ENCODE measurements at places on chromosomes 7 and 10. TPM values are rescaled to one million over a fixed set of nuclear protein-coding genes. Genes with fewer than 3 reads are reported as not detected.

DNA sequence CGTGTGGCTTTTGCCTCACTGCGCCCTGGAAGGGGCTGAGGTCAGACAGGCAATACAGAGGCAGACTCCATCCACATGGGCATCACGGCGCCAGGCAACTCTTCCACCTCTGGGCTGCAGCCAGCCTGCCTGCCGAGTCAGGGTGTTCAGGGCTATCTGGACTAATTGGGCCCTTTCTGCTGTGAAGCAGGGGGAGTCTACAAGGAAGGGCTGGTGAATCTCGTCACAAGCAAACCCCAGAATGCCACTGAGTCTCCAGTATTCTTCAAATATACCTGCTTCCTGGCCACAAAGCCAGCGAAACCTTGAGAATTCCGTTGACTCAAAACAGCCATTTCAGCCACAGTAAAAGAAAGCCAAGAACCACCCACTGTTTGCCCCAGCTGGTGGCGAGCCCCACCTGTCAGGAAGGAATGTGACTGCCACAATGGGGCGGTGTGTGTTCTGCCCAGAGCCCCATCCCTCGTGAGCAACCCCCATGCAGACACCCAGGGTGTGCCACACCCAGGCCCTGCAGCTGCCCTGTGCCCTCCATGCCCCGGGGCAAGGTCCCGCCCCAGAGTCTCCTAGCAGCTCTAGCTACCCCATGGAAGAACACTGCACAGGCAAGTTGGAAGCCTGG lies 117.3 kb downstream of the FAM53B start:
- DNase-seq, result no peak

DNA sequence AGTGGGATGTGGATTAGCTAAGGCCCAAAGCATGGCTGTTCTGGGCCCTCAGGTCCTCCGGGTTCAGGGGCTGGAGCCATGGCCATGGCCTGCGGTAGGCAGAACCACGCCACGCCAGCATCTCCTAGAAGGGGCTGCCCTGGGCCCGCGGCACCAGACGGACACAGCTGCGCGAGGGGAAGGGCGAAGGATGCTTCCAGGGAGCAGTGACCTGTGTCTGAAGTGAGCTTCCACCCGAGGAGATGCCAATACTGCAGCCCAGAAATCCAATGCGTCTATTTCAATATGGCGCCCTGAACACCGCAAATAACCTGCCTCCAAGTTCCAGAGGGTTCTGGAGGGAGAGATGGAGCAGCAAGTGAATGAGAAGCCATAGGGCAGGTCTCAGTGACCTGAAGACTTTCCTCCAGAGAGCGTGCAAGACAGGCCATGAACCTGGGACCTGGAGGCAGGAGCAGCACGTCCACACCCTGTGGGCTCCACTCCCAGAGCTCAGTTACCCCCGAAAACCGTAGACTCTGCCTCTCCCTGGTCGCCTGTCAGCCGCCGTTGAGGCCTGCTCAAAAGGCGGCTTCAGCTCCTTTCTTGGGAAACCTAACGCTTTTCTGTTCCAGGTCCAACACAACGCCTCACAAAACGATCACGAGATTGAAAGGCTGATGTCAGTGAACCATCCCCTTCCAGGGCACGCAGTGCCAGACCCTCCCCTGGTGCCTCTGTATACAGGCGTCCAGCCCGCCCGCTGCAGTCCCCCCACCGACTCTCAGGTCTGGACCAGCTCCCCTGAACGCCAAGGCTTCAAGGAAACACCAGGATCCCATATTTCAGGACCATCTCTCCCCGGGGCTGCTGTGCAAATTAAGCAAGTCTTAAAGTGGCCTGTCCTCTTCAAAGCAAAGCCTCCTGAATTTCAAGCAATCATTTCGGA lies 37.4 kb downstream of the AMZ1 start:
- no peak for DNase-seq

GRCh38 chr10:131824371-131825149 lies 76.2 kb upstream of the PPP2R2D start:
- DNase-seq, result no peak

GRCh38 chr10:71112138-71112785 lies 100.1 kb upstream of the UNC5B start:
- DNase-seq, result no peak

The RSBN1L gene
- total RNA-seq, result 58.4 TPM

GRCh38 chr7:140017034-140017433 lies 45.7 kb downstream of the PARP12 start:
- no peak for DNase-seq

The CREB5 gene
- total RNA-seq, result 53.5 TPM

GRCh38 chr10:16996530-16996964 lies 133.1 kb downstream of the CUBN start:
- no peak for DNase-seq

The UNCX gene
- total RNA-seq, result not detected

The MINDY4 gene
- total RNA-seq, result 12.8 TPM

The ARL5B gene
- 69.8 TPM for total RNA-seq

DNA sequence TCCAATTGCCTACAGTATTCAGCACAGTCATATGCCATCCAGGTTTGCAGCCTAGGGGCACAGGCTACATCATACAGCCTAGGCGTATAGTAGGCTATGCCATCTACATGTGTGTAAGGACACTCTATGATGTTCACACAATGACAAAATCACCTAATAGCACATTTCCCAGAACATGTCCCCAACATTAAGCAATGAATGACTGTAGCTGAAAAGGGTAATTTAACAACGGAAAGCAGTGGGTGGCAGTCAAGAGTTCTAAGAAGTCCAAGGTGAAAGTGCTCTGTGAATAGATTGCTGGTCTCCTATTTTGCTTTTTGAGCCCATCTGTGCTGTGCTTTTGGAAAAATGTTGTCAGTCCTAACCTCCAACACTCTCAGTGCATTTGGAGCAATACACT lies 162.6 kb downstream of the KLF6 start:
- no peak for DNase-seq

The LRRD1 gene
- 1.8 TPM for total RNA-seq

GRCh38 chr10:50552771-50553535 lies 70.8 kb downstream of the SGMS1 start:
- no peak for DNase-seq

- no peak for DNase-seq
Measured at GRCh38 chr10:124721330-124722045, 22.7 kb downstream of the FAM53B start.

The OR2A12 gene
- not detected for total RNA-seq

- no peak for DNase-seq
Measured at GRCh38 chr10:123494301-123494808, 171.8 kb upstream of the GPR26 start.

DNA sequence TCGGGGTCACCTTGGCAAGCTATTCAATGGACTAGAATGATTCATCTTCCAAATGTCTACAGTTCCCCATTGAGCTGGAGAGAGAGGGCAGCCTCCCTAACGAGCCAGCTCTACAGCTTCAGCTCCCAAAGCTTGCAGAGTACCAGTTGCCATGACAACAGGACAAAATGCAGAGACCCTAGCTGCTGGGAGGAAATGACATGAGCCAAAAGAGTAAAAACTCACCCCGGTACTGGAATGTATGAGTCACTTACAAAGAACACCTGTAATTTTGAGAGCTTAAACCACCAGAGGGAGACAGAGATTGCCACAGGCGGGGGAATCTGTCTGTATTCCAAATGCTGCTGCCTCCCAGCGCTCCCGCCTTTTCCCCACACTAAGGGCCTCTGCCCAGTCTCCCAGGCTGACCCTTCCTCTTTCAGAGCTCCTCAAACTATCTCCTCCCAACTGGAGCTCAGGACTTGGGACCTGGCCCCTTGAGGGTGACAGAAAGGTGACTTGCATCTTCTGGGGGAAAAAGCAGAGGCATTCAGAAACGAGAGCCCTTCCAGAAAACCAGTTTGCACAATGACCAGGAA lies 95.5 kb downstream of the CUL2 start:
- peak; percentile 69 for DNase-seq

The FRA10AC1 gene
- 65.6 TPM for total RNA-seq

DNA sequence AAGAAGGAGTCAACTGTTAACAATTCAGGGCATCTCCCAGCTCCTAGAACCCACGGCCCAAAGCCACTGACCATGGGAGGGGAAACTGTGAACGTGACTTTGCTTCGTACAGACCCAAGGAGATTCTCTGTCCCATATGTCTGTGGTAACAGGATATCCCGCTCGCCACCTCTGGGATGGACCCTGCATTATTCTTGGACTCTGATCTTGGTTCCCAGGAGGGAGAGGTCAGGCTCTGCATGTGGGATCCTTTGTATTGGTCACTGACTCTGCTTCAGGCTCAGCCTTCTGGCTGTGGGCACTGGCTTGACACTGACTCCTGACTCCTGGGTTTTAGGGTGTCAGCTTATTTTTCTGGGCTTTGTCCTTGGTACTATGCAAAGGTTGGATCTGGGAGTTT lies 13.5 kb upstream of the MBL2 start:
- no peak for DNase-seq

The CLRN3 gene
- total RNA-seq, result 0.42 TPM

- no peak for DNase-seq
Measured at GRCh38 chr7:148156233-148156632, 434.3 kb upstream of the C7orf33 start.

DNA sequence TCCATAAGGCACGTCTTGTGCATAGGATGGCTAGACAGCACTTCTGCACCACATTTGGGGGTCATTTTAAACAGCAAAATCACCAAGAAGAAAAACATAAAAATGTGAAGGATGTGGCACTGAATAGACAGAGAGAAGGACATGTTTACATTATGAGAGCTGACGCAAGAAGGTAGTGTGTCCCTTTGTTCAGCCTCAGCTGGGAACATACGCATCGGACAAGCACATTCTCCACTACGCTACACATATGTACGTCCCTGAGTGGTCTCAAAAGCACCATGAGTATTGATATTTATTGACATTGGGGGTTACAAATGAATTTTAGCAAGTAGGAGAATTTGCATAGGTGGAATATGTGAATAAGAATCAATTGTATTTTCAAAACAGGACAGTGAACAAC lies 20.2 kb downstream of the DDC start:
- DNase-seq, result no peak

The TMEM140 gene
- total RNA-seq, result 9.2 TPM

DNA sequence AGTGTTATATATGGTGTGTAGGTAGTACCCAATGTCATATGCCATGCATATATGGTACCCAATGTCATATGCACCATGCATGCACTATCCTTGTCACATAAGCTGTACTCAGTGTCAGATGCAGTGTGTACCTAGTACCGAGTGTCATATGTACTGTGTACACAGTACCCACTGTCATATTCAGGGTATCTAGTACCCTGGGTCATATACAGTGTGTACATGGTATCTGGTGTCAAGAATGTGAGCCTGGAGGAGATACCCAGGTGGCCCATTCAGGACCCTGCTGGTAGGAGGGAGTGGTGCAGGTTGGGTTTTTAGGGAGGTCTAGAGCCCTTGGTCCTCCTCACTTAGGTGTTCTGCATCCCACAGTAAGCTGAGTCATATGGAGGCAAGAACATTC lies 1.8 kb downstream of the ZMYND11 start:
- no peak for DNase-seq

DNA sequence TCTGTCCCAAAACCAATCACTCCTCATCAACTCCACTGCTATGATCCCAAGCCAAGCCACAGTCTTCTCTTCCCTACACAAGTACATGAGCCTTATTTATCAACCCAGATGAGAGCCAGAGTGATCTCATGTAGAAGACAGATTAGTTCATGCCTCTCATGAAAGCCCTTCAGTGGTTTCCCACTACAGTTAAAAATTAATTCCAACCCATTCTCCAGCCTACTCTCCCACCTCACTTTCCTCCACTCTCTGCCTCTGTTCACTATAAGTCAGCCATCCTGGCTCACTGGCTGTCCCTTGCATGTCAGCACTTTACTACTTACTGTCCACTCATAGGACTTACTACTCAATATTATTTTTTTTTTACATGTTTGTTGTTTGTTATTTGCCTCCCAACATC lies 67.3 kb downstream of the CACUL1 start:
- no peak for DNase-seq
